ENCODE measurements at places on chromosomes 6 and 20.

GRCh38 chr20:63973636-63974401 is 4.1 kb upstream of the ZNF512B start:
- DNase-seq = no peak

GRCh38 chr6:125451750-125452149 is 150.0 kb upstream of the HDDC2 start:
- DNase-seq = no peak

DNA sequence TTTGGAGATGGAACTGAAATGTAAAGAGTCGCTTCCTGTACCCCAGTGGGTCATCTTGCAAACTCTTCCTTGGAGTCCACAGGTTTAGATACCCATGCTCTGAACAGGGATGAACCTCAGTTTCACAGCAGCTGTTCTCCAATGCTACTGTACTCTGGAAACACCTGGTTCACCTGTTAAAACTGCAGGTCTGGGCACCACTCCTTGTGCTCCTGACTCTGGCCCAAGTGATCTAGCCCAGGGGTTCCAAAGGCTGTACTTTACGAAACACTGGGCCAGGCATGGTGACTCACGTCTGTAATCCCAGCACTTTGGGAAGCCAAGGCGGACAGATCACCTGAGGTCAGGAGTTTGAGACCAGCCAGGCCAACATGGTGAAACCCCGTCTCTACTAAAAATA is 102.1 kb downstream of the ATP9A start:
- DNase-seq = no peak

GRCh38 chr20:2541940-2542339 is 5.6 kb downstream of the TMC2 start:
- DNase-seq = no peak

- DNase-seq = no peak
These were observed 217.7 kb downstream of the ATXN1 start for GRCh38 chr6:16543521-16543920.

DNA sequence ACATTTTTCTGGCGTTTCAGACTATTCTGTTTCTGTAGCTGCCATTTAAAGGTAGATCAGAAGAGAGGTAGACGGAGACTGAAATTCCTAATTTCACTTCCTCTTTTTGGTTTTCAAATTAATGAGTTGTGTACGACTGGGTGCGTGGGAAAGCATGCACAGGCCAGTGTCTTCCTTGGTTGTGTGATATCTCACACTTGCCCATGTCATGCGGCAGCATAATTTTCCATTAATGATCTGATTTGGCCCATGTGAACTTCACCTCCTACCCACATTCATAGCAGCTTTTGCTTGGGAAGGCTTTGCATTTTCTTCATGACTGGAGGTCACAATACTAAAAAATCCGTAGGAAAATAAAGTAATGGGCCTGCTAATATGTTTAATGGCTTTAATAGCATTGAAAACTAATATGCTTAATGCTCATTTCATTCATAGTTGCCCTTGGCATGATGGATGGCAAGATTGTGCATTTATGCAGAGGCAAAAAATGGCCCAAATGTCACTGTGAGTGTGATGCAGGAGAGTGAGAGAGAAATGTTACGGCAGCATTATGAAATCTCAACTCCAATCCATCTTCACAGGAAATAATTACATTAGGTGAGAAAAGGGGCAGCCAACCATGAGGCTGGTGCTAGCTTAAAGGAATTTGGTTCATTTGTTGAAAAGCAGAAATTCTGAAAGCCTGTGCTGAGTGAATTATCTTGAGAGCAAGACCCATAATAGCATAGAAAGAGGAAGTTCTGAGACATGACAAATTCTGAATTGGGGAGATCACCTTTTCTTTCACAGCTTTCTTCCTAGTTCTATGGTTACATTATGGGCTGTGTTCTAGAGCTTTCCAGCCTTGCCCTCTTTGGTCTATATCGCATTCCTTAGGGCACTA is 69.0 kb upstream of the UST start:
- no peak for DNase-seq

DNA sequence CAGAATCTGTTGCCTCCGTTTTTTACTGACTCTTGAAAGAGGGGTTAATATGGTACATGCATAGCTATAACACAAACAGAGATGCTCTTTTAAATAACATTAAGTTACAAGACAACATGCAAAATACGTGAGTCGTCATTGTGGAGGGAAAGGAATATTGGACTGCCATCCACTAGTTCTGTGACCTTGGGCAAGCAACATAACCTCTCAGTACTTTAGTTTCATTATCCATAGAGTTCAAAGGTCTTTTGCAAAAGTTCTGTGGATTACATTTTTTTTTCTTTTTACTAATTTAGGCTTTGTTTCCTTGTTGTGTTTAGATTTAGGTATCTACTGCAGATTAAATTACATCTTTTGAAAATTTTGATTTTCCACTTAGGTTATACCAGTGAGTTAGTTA is 70.5 kb downstream of the MACROD2 start:
- DNase-seq = no peak

GRCh38 chr20:34693414-34693813 is 10.7 kb upstream of the TP53INP2 start:
- no peak for DNase-seq

DNA sequence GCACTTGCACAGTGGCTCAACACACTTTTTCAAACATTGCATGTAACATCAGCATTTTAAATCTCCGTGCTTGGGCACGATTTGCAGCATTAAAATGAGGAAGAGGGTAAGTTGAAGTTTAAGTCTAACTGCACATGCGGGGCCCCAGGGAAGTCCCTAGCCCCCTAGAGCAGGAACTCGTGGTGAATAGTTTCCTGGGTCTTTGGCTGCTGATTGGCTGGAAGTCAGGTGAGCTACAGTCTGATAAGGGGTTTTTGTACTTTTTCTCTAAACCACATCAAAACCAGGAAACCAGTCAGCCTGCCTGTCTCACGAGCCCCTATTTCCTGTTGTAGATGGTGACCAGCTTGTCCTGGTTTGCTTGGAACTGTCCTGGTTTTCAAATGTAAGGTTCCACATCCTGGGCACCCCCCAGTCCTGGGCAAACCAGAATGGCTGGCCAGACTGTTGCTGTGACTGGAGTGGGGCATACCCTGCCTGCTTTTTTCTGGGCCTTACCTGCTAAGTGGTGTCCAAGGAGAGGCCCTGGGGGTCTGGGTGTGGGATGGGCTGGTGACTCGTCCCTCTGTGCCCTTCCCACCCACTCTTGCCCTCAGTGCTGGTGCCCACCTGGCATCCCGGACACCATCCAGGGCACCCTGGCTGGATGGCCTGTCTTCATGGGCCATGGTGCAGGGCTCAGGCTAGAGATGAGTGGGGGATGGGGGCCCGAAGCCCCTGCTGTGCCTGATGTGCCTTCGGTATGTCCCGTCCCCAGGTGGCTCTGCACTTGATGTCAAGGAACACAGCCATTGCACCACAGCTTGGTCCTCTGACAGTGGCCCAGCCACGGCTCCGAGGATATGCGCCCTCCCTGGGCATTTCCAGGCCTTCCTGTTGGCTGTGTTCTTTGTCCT is 31.8 kb downstream of the SUN5 start:
- no peak for DNase-seq

GRCh38 chr6:105941621-105942412 is 144.3 kb upstream of the PRDM1 start:
- DNase-seq = peak; percentile 18

GRCh38 chr6:25458485-25458884 is 179.3 kb downstream of the CARMIL1 start:
- DNase-seq = peak; percentile 18

GRCh38 chr20:18416486-18416885 is 50.3 kb downstream of the DZANK1 start:
- no peak for DNase-seq

GRCh38 chr6:113522376-113522775 is 334.8 kb upstream of the MARCKS start:
- DNase-seq = no peak

DNA sequence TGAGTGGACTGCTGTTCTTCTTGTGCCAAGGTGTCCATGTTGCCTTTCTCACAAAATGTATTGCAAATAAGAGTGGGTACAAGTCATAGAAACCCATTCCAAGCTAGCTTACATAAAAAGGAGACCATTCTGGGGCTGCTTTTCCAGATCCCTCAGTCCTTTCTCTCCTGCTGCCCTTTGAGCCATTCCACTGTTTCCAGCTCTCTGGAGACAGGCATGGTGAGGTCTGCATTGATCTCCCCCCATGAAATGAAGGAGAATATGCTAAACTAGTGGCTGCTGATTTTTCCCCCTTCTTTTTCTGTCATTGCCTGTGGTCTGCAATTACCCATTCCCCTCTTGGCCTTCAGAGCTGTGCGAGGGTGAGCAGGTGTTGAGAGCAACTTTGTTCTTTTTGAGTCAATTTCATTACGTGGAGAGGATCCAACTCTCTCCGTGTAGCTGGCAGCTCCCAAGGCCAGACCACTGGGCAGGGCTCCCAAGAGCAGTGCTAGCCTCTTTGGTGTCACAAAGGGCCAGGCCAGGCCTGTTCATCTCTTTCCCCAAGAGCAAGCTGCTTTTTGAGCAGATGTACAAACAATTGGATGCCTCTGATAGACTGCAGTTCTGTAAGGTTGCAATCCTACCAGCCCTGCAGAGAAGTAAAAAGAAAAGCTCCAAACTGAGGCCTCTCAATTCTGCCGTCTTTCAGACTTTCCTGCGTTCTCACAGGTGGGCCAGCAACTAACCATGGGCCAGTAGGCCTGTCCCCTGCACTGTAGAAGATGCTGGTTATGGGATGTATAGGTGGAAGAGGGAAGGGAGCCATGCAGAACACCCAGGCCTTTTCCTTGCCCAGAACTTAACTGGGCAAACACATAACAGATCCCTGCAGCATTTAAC is 96.1 kb upstream of the ARMC2 start:
- no peak for DNase-seq

GRCh38 chr6:169844946-169845345 is 93.5 kb downstream of the ERMARD start:
- no peak for DNase-seq

DNA sequence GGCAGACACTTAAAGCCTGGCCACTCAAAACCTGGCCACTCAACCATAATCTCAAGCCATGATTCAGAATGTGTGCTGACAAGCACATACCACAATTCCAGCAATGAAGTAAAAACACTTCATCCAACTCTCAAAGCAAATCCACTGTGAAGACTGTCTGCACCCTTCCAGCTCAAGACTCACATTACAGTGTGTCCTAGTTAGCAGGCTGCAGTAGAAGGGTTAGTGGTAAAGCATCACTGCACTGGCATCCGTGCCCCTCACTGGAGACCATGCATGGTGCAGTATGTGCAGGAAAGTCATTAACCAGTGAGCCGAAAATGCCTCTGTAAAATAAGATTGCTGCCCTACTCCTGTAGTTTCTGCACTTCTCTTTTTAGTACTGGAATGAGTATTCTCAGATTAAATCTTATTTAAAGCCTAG is 43.4 kb downstream of the SLC23A2 start:
- DNase-seq = no peak

- DNase-seq = no peak
These were observed 81.8 kb downstream of the LAMA4 start for GRCh38 chr6:112172540-112172939.

GRCh38 chr20:38032585-38033329 is 499 bp downstream of the TTI1 start:
- no peak for DNase-seq

DNA sequence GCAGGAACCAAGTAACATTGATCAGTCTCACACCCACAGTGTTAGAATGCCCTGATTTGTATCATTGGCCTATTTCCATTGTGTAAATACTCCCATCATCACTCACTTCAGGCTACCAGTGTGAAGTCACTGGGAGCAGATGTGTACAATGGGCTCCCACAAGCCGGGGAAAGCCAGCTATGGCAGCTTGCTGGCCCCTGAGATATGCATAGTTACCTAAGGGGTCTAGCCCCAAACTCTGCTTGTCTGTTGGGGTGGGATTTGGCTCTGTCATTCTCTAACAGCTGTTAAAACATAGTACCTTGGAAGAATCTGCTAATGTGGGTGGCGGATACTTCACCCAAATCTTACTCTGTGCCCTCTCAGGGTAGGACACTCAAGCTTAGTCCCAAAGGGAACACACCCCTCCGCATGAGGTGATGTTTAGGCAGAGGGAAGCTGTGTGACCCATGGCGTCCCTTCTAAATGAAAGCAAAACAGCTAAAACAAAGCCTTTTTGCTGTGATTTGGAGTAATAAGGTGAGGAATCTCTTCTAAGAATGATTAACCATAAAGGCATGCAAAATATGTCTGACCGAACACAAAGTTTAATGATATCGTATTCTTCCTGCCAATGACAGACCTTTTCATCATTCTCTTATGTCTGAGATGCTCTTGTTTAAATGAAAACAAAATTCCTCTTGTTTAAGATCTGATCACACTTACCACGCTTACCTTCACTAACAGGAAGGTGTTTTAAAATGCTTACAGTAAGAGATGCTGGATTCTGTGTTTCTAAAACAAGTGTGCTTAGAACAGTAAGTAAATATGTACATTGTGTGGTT is 45.9 kb upstream of the PXDC1 start:
- peak; percentile 61 for DNase-seq

GRCh38 chr20:57701090-57701489 is 8.7 kb downstream of the PMEPA1 start:
- DNase-seq = no peak

DNA sequence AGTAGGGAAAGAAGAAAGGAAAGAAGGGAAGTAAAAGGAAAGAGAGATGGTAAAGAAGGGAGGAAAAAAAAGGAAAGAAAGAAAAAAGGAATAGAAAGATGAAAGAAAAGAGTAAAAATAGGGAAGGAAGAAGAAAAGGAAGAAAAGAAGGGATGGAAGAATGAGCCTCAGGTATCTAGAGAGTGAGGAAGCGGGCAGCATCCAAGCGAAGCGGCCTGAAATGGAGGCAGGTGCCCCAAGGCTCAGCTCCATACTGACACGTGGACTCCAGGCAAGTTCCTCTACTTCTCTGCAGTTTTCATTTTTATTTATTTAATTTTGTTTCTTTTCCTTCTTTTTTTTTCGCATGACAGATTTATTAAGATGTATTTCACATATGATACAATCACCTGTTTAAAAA is 373.1 kb downstream of the ESR1 start:
- DNase-seq = no peak

- peak; percentile 27 for DNase-seq
These were observed 53.0 kb upstream of the AIG1 start for GRCh38 chr6:143007646-143008045.

- DNase-seq = peak; percentile 65
These were observed 64.0 kb downstream of the RSPO3 start for GRCh38 chr6:127182501-127182900.

GRCh38 chr6:111718990-111719389 is 113.3 kb upstream of the TRAF3IP2 start:
- DNase-seq = peak; percentile 65

GRCh38 chr20:16699293-16699692 is 30.5 kb upstream of the SNRPB2 start:
- DNase-seq = no peak
